Thyroid gland (tissue), 4 donors: ENCODE measurements at places on chromosomes 3 and 15. TPM values are rescaled to one million over a fixed set of nuclear protein-coding genes. Genes with fewer than 3 reads are reported as not detected.

Gene GOLGA6B
- not detected for total RNA-seq

- peak; percentile 92 for DNase-seq
- H3K36me3 ChIP-seq = no peaks in the 10 kb centered on the region
- peak overlapping the region; percentile 51 for H3K4me3 ChIP-seq
- peaks cover 6% of the 10 kb centered on the region for H3K4me1 ChIP-seq
- peak overlapping the region; percentile 53 for H3K27ac ChIP-seq
These were observed 45.6 kb upstream of the CSPG4 start for GRCh38 chr15:75758071-75758872.

DNA sequence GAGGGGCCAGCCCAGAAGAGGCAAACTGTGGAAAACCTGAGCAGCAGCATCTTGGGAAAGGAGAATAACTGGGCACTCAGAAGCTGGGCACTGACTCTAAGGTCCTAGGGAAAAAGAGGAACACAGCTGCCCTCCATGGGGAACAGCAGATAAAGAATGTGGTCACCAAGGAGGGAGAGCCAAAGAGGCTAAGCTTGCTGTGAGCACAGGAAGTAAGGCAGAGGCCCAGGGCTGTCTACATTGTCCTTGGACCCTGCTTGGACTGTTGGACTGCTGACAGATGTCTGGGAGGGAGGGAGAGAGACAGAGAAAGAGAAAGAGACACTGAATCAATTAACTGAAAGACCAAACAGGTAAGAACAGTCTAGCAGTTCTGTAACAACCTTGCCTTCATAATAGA is 4.5 kb upstream of the MNS1 start:
- H3K27ac ChIP-seq = no peak overlapping the region
- H3K36me3 ChIP-seq = no peaks in the 10 kb centered on the region
- no peaks in the 10 kb centered on the region for H3K27me3 ChIP-seq
- no peak overlapping the region for H3K4me3 ChIP-seq
- DNase-seq = no peak

GRCh38 chr3:32175607-32176197 is 62.8 kb upstream of the CMTM8 start:
- no peak overlapping the region for H3K27ac ChIP-seq
- H3K36me3 ChIP-seq = no peaks in the 10 kb centered on the region
- no peak for DNase-seq
- H3K4me1 ChIP-seq = peaks cover 9% of the 10 kb centered on the region
- no peak overlapping the region for H3K4me3 ChIP-seq

GRCh38 chr3:25831578-25831977 is 41.7 kb downstream of the OXSM start:
- H3K27me3 ChIP-seq = no peaks in the 10 kb centered on the region
- no peak overlapping the region for H3K27ac ChIP-seq
